Neural progenitor cell (in vitro differentiated cells): ENCODE measurements at places on chromosomes 4 and X. TPM values are rescaled to one million over a fixed set of nuclear protein-coding genes. Genes with fewer than 3 reads are reported as not detected.

CNGA1 gene
- total RNA-seq: 0.37 and 1.5 TPM in 2 replicates

GYG2 gene
- total RNA-seq: 44.4 and 65.6 TPM in 2 replicates

PDGFRA gene
- 1.8 and 2.1 TPM in 2 replicates for total RNA-seq

POU3F4 gene
- total RNA-seq: not detected in 2 replicates

PASD1 gene
- total RNA-seq: not detected in 2 replicates

DNA sequence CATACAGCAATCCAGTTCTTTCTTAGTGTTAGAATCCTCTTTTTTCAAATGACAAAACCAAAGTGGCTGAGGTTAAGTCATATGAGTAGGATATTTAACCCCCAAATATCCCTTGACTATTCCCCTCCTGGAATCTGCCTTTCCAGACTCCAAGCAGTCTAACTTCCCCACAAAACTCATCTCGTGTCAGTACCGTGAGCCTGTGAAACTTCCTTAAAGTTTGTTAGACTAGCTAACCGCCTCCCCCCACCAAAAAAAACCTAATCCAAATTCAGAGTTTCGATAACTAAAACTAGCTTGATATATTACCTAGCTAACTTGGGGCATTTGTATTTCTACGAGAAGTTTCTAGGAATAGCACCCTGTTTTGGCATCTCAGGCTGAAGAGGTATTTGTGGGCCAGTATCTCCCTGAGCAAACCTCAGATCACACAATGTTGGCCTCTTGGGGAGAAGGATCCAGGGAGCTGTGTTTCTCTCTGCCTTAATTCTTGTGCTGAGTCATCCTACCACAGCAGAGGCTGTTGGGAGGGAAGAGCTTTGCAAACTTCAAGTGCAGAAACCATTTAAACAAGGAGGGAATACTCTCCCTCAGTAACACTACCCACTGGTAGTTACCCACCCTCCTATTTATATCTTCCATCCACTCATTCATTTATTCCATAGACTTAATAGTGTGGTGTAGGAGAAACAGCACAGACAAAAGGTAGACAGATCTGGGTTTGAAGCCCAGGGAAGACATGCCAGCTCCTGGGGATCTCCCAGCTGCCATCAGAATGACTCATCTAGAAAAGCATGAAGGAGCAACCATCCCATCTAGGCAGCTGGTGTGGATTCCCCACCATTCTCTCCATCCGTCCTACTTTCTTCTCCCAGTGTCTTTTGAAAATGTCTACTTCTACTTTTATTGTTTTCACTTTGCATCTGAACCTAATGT is 39.3 kb upstream of the TXK start:
- peak; percentile 2 for DNase-seq

DNA sequence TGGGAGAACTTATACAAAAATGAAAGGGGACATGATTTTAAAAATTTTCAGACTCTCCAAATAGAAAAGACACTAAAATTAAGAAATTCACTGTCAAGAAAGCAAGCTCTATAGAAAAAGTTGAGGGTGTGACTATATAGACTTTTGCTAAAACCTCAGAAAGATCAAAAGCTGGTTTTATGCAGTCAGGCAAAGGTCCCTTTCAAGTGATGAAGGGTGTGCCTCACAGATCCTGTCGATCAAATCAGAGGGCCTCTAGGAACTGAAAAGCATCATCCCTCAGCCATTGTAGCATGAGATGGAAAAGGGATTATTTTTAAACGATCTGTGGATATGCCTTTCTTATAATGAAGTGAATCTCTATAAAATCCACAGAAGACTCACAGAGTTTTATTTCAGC is 116.5 kb downstream of the FAM13A start:
- DNase-seq: no peak

DNA sequence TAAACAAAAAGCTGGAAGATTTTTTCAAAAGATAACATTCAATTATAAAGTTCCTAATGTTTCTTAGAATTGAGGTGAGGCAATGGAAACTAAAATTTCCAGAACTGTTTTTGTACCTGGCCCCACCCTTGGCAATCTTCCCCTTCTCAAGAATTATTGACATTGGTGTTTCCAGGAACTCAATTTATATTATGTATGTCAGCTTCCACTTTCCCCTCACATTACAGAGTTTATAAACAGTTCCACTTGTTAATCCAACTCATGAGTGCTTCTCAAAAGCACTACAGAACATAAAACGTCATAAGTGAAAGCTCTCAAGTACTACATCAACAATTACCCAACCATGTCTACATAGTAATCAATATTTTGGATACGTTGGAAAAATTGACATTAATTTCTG is 107.4 kb downstream of the FAM13A start:
- DNase-seq: no peak

GRCh38 chrX:149950681-149951080 is 12.4 kb upstream of the EOLA2 start:
- peak; percentile 27 for DNase-seq

GRCh38 chrX:113586281-113586898 is 745.8 kb upstream of the AMOT start:
- DNase-seq: no peak

DNA sequence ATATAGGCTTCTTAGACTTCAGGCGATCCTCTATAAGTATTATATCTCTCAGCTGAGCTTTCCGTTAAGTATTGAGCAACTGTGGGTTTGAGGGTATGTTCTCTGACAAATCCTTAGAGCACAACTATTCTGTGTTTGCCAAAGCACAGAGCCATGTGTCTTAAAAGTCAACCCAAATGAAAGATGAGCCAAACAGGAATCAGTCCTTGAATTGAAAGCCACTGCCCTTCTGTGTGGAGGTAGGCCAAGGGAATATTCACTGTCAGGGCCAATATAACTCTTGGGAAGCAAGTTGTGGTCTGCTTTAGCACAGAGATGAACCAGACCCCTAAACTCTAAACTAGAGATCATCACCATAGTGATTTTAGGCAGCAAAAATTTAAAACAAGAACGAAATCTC is 164.0 kb downstream of the STAG2 start:
- no peak for DNase-seq

- DNase-seq: no peak
These were observed 73.0 kb upstream of the NR3C2 start for GRCh38 chr4:148515248-148515647.

GRCh38 chr4:76716658-76717057 is 181.3 kb downstream of the SOWAHB start:
- no peak for DNase-seq

- DNase-seq: no peak
These were observed 1251.0 kb downstream of the PCDH18 start for GRCh38 chr4:136281307-136281706.

GRCh38 chrX:39551762-39552161 is 546.0 kb downstream of the BCOR start:
- DNase-seq: no peak

DNA sequence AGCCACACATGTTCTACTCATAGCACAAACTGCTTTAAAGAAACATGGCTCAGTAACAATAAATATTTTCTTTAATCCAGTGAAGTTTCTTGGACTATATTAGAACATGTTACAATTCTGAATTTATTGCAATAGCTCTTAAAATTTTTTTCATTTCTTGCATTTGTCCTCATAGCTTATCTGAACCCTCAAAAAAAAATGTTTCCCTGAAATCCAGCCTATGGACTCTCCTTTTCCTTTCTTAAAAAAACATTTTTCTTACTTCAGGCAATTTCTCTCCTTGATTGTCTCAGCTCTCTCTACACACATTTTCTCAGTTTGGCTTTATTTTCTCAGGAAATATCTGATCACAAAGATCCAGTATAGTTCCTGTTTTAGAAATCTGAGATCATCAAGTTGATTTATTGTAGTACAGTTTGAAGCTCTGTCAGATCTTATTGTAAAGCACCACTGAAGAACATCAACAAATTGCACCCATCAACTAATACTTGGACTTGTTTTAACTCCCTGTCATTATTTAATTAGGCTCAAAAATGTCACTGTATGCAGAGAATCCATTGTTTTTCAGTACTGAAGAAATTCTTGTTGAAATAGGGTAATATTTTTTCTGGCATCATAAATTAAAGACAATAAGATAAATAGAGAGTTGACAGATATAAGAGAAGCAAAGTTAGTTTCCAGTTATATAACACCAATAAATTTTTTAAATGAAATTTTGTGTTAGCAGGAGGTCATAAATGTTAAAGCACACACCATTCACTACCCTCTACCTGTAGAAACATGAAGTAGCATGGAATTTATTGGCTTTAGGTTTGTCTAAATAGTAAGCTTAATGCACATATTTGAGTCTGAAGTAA is 317.7 kb downstream of the ARHGAP24 start:
- DNase-seq: no peak

DNA sequence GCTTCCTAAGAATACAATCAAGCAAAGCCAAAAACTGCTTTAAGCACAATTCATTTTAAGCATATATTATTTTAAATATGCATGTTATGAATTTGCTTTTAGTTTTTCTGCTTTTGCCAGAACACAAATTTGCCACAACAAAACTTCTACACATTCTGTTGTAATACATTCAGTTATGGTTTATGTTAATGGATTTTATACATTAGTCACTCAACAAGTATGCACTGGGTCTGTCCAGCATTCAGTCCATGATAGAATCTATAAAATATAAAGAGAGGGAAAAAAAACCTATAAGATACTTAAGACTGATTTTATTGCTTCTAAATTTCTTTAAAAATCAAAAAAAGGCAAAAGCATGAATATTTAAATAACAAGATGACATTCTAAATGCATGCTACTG is 22.2 kb downstream of the IQCM start:
- no peak for DNase-seq

GRCh38 chr4:52864793-52865192 is 2.7 kb downstream of the RASL11B start:
- no peak for DNase-seq

DNA sequence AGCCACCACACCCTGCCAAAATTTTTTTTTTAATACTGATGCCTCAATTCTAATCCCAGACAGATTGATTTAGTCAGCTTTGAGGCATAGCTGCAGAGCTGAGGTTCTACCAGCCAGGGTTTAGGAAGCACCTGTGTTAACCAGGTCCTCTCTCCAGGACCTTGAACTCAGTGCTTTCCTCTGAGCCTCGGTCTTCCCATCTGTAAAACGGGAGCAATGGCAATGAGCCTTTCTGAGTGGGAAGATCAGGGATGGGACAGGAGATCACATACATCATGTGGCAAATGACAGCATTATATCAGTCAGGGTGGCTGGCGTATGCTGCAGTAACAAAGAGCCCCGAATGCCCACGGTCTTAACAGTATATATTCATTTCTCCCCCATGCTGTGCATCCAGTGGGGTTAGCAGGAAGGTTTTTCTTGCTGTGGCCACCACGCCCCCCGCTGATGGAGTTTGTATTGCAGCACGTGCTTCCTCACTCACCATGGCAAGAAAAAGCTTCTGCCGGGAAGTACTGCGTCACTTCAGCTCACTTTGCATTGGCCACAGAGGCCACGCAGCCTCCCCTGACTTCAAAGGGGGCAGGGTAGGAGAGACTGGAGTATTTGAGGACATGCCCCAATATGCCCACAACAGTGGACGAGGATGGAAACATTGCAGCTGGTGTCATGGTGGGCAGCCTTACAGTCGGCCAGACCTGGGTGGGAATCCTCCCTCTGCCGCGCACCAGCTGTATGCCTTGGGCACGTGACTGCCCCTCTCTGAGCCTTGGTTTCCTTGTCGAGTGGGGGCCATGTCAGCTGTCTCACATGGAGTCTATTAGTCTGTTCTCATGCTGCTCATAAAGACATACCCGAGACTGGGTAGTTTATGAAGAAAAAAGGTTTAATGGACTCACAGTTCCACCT is 24.1 kb upstream of the MRFAP1 start:
- no peak for DNase-seq

DNA sequence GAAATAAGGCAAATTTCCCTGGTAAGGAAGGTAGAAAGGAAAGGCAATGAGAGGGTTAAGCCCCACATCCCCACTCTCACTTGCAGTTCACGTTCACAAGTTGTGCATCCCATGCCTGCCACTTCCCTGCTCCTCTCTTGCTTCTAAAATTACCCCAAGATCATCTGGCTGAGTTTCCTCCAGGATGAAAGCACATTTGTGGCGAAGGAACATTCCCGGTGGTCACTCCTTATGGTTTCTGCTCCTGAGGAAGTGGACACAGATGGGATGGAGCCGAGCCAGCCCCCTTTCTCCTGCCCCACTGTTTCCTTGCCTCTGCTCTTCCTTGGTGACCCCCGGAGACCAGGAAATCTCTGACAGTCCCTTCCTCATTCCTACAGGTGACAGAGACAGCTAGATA is 37.5 kb downstream of the SPINK2 start:
- DNase-seq: no peak

- no peak for DNase-seq
These were observed 8.1 kb downstream of the EPGN start for GRCh38 chr4:74316397-74316796.
